ENCODE measurements at places on chromosomes 6 and 20.

- no peak for DNase-seq
Measured at GRCh38 chr6:116381000-116381399, 10.3 kb downstream of the DSE start.

DNA sequence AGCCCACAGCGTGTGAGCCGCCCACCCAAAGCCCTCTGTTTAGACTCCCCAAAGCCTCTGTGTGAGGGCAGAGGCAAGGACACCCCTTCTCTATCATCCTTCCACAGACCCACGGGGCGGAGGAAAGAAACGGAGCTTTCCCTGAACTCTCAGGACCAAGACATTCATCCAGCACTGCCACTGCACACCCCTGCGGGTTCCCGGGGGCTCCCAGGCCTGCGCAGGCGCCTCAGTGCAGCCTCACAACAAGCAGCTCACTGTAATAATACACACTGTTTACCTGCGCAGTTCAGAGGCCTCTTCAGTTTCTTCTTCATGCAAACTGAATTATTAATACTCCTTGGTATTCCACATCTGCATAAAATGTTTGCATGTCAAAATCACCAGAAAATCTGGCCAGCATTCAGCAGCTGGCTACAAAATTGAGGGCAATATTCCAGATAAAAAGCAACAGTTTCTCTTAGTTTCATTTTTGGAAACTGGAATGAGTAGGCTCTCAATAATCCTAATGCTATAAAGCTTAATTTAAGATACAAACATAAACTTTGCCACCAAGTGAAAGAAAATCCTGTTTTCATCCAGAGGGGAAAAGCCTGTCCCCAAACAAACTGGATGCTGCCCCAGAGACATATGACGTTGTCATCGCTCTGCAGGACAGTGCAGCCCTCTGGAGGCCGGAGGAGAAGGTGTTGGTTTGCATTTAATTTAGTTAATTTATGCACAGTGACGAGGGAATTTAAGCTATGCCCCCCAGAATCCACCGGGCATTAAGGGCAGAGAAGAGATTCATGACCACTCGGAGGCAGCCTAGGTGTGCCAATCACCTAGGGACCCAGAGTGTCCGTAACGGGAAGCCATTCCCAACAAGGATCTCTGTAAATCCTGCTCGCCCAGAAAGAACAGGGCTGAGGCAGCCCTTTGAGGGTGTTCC, 45.3 kb downstream of the NINL start:
- DNase-seq: peak; percentile 76

DNA sequence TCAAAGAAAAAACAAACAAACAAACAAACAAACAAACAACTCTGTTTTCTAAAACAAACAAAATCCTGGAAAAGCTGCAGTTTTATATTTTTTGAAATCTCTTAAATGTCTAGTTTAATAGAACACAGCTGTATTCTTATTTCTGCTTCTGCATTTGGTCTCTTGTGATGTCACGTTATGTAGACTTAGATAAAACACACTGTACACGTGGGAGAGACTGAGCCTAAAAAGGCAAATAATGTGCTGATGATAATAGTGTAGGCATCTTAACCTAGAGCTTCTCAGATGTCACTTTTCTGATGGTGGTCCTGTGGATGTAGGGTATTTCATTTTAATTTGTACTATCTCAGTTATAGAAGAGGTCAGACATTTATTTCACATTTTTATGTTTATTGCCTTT, 261.7 kb downstream of the UTRN start:
- DNase-seq: no peak

DNA sequence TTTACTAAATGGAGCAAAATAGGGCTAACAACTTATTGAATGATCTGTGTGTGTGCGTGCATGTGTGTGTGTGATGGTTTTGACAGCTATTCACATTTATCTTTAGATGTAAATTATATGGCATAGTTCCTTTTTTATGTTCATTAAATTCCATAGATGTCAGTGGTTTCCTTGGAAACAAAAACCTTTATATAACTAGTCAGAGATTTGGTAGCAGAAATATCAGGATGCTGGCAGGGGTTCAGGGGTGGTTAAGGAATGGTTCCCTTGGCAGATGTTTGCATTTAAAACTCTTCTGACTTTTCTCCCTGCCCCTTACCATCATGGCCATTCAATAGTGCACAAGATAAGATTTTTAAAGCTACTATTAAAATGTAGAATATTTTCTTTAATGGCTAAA, 256.6 kb downstream of the PLCB1 start:
- DNase-seq: peak; percentile 46

- DNase-seq: no peak
Measured at GRCh38 chr20:20519269-20519668, 151.4 kb downstream of the INSM1 start.

Data from GM23248 (cell line).